ENCODE measurements at places on chromosomes 4 and X.

DNA sequence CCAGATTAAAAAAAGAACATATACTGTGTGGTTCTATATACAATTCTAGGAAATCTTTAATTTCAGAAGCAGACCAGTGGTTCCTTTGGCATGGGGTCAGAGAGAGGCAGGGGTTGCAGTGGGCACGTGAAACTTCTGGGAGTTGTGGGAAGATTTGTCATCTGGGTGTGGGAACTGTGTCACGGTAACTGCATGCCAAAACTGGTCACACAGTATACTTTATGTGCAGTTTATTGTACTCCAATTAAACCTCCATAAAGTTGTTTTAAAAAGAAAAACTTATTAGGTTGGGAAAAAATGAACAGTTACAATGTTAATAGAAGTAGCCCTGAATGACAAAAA is 26.7 kb upstream of the STS start:
- peak; percentile 39 for DNase-seq

DNA sequence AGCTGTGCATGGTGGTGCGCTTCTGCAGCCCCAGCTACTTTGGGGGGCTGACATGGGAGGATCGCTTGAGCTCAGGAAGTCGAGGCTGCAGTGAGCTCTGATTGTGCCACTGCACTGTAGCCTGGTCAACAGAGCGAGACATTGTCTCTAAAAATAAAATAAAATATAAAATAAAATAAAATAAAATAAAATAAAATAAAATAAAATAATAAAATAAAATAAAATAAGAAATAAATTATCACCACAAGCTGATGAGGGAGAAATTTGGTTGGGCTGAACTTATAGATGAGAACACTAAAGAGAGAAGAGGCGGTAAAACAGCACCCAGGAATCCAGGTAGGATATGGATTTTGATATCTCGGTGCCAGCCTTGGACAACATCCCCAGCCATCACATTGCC is 933.7 kb downstream of the NLGN4X start:
- DNase-seq: no peak

DNA sequence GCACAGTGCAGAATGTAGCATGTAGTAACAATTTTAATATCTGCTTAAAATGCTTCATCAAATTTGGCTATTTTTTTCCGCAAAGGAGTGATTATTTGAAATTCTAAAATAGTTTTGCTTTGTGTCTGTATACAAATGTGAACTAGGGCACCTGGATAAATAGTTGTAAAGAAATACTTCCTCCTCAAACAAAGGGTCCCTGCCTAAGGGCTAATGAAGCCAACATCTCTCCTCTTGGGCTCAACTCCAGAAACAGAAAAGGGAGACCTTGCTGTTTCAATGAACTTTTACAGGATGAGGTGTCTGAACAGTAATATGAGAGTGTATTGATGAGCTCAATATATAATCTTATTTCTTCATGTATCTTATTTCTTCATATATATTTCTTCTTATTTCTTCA is 30.8 kb upstream of the SCOC start:
- DNase-seq: no peak

- DNase-seq: no peak
Measured at GRCh38 chr4:146359771-146360170, 145.4 kb downstream of the REELD1 start.

- DNase-seq: no peak
Measured at GRCh38 chrX:121504153-121504552, 456.7 kb downstream of the GLUD2 start.

DNA sequence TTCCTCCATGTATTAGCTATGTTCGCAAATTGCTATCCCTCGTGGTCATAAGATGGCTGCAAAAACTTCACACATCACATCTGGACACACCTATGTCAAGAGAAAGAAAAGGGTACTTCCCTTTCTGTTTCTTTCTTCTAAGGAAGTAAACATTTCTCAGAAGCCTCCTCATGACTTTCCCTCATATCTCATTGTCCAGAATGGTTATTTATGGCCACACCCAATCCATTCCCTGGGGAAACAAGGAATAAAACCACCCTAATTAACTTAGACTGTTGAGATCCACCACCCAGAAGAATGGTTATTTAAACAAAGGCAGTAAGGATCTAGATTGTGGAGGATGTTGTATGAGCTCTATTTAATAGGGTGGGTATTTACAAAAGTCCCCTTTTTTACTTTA is 160.8 kb upstream of the LNX1 start:
- no peak for DNase-seq

GRCh38 chrX:153922932-153923857 is 2.9 kb downstream of the ARHGAP4 start:
- peak; percentile 69 for DNase-seq

GRCh38 chr4:94804650-94805049 is 46.9 kb downstream of the BMPR1B start:
- no peak for DNase-seq

DNA sequence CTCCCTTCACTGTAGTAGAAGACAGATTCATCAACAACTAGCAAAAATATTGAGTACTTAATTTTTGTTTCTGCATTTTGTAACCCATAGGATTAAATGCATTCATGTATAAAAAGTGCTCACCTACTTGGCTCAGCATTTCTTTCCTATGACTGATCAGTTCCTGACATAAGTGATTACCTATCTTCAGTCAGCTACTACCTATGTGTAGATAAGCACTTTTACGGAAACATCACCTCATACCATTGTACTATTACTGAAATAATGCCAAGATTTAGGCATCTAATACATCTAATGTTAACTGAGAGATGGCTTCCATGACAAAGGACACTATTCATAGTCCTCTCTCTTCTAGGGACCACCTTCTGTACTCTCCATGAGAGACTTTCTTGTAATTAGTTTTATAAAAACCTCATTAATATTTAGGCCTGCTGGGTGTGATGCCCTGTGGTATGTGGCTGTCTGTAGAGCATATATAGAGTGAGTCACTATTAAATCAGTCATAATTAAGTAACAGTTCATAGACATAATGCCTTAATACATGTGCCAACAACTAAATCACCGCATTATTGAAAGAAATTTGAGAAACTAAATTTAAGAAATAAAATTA is 147.0 kb downstream of the PDGFC start:
- DNase-seq: no peak

DNA sequence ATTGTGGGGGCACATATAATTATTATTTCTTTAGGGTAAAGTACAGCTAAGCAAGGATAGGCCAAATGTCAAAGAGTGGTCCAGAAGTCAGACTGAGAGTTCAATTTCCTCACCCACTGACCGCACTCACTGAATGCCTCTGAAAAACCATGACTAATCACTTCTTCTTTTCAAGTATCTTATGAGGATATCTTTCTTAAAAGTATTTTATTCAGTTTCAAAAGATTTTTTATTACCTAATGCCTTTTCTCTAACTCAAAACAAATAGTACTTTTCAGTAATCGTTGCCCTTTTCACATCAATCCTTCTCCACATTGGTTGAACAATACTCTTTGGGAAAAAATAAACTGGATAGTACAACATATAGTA is 61.7 kb upstream of the CAMK2D start:
- DNase-seq: no peak

DNA sequence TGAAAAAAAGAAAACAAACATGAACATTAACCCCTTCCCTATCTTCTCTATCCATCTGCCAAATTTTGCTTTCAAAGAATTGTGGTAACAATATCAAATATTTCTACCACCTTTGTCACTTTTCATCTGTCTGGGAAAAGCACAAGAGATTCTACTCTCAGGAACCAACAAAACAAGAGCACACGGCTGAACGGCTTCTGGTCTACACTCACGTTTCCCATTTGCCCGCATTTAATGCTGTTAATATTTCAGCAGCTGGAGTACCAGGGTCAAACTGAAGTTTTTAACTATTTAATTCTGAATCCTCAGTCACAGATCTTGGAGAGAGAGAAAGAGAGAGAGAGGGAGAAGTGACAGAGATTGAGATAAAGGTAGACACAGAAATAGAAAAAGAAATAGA is 91.4 kb downstream of the UNC5C start:
- DNase-seq: no peak

GRCh38 chr4:76809594-76810305 is 88.2 kb downstream of the SOWAHB start:
- no peak for DNase-seq

DNA sequence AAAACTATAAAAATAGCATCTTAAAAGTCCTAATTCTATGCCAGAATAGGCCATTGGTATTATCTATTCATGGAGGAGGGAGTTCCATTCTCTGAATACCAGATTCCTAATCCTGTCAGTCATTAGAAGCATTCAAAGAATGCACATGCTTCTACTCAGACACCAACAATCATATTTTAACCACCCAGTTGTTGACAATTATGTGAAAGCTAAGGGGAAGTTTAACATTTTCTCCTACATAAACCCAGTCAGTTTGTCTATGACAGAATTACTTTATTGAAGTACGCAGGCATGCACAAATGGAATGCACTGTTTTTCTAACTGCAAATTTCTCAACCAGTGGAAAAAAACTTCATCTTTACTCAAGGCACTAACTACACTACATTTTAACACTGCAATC is 69.6 kb upstream of the MTNR1A start:
- no peak for DNase-seq

- no peak for DNase-seq
Measured at GRCh38 chrX:38768079-38768478, 33.2 kb upstream of the MID1IP1 start.

DNA sequence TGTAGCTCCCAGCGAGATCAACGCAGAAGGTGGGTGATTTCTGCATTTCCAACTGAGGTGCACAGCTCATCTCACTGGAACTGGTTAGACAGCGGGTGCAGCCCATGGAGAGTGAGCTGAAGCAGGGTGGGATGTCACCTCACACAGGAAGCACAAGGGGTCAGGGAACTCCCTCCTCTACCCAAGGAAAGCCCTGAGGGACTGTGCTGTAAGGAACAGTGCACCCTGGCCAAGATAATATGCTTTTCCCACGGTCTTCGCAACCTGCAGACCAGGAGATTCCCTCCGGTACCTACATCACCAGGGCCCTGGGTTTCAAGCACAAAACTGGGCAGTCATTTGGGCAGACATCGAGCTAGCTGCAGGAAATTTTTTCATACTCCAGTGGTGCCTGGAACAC is 216.4 kb upstream of the TET2 start:
- DNase-seq: no peak

DNA sequence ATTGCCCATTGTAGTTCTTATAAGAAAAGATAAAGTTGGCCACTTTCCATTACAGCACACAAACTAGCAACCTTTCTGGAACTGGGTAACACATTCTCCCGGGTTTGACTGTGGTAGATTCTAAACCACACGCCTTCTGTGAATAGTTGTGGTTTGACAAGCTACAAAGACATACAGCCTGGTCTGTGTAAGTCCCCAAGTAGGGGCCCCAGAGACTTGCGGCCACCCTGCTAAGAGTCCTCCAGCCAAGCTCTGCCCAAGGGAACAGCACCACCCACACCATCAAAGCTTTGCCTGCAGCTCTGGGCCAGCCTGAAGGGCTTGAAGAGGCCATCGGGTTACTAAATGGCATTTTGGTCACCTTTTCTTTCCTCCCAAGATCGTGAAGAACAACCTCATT is 203.4 kb downstream of the MAML3 start:
- no peak for DNase-seq

GRCh38 chr4:139987502-139987850 is 166.5 kb downstream of the MAML3 start:
- DNase-seq: no peak

DNA sequence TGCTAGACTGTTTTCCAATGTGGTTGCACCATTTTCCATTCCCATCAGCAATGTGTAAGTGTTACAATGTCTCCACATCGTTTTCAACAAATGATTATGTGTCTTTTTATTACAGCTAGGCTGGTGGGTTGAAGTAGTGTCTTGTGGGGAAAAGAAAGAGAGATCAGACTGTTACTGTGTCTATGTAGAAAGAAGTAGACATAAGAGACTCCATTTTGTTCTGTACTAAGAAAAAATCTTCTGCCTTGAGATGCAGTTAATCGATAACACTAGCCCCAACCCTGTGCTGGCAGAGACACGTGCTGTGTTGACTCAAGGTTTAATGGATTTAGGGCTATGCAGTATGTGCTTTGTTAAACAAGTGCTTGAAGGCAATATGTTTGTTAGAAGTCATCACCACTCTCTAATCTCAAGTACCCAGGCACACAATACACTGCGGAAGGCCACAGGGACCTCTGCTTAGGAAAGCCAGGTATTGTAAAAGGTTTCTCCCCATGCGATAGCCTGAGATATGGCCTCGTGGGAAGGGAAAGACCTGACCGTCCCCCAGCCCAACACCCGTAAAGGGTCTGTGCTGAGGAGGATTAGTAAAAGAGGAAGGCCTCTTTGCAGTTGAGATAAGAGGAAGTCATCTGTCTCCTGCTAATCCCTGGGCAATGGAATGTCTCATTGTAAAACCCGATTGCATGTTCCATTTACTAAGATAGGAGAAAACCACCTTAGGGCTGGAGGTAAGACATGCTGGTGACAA is 23.0 kb upstream of the UGT2B15 start:
- DNase-seq: no peak

DNA sequence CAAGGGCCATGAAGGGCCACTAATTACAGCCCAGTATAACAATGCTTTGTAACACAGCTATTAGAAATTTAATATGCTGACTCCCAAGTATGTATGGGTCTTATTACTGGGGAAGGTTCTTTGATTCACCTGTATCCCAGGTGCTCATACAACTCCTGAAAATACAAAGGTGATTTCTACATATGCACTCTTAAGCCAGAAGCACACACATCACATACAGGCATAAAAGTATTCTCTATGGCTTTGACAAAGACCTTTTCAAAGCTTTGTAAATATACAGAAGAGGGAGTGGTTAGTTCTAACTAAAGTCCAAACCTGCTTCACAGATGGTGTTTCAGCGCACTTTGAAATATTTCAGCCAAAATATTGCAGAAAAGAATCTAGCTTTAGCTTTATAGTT is 191.5 kb downstream of the SNCA start:
- no peak for DNase-seq

DNA sequence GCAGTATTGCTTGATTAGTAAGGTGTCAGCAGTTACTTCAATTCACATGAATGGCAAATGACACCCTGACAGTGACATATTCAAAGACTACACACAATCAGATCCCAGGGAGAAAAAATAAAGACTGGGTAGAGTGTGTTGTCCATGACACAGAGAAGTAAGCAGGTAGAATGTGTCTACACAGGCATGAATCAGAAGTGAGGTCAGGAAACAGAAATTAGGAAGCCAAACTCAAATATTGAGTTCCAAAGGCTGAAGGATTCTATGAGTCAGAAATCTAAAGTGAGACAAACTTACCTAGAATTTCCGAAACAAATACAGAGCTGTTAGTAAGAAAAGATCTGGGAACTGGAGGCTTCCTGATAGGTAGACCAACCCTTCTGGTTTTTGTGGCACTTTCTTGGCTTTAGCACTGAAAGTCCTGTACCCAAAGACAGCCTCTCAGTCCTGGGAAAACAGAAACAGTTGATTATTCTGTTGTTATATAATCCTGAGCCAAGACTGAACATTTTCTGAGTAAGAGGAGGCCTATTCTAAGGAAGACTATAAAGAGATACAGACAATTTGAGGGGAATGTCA is 24.3 kb upstream of the GLRA2 start:
- no peak for DNase-seq

GRCh38 chr4:59647011-59647410 is 1553.1 kb upstream of the ADGRL3 start:
- no peak for DNase-seq

- peak; percentile 29 for DNase-seq
Measured at GRCh38 chr4:2166253-2166652, 75.7 kb downstream of the HAUS3 start.

GRCh38 chr4:26892480-26893150 is 32.0 kb downstream of the STIM2 start:
- DNase-seq: no peak

Measured in left colon (tissue), 2 donors.